ENCODE measurements at places on chromosomes 4 and X. TPM values are rescaled to one million over a fixed set of nuclear protein-coding genes. Genes with fewer than 3 reads are reported as not detected.

- DNase-seq, result no peak
These were observed 43.7 kb downstream of the MAGEB16 start for GRCh38 chrX:35841872-35842271.

MFAP3L gene
- 0.47 TPM for total RNA-seq

- no peak for DNase-seq
These were observed 4.2 kb upstream of the PYURF start for GRCh38 chr4:88527787-88528186.

DNA sequence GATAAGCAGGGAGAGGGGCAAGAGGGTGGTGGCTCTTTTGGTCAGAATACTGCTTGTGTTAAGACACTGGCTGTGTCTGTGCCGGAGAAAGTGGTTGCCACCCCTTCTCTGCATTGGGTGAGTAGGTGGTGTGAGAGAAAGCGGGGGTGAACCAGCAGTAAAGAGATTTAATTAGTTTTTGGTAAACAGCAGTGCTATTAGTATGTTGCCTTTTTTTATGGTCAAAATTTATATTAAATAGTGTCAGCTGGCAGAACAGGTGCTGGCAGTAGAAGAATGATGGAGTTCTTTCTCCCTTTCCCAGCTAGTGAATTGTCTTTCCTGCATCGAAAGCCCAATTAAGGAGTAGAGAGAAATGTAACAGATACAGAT is 181.6 kb downstream of the LARP7 start:
- DNase-seq, result no peak

GRCh38 chrX:152865232-152865920 is 32.5 kb upstream of the ZNF185 start:
- DNase-seq, result no peak

DNA sequence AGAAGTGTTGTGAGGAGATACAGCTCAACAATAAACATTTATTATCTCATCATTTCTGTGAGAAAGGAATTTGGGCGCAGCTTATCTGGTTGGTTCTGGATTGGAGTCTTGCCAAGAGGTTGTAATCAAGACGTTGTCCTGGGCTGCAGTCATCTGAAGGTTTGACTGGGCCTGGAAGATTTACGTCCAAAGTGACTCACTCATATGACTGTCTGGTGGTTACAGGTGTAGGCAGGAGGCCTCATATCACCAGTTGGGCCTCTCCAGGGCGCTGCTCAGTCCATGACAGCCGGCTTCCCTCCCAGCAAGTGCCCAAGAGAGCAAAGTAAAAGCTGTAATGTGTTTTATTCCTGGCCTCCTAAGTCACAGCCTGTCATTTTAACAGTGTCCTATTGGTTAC is 106.3 kb downstream of the USP46 start:
- DNase-seq, result no peak

Measured in activated T-helper 1 cell treated with anti-CD3 and anti-CD28 coated beads, Interleukin-12 subunit alpha, Interleukin-12 subunit beta, Interleukin-2, Interleukin-4 antibody, amounts not matched to agents 30 ng/mL and 10 ng/mL and 1 ng/mL, durations not matched to agents 14 hours and 24 hours and 36 hours (primary cell).